ENCODE measurements at places on chromosomes 2 and 18. TPM values are rescaled to one million over a fixed set of nuclear protein-coding genes. Genes with fewer than 3 reads are reported as not detected.
A peak's percentile ranks its signal among the peaks of the same experiment; 100 is the strongest.

SPP2 gene
- polyA plus RNA-seq, result not detected

DNA sequence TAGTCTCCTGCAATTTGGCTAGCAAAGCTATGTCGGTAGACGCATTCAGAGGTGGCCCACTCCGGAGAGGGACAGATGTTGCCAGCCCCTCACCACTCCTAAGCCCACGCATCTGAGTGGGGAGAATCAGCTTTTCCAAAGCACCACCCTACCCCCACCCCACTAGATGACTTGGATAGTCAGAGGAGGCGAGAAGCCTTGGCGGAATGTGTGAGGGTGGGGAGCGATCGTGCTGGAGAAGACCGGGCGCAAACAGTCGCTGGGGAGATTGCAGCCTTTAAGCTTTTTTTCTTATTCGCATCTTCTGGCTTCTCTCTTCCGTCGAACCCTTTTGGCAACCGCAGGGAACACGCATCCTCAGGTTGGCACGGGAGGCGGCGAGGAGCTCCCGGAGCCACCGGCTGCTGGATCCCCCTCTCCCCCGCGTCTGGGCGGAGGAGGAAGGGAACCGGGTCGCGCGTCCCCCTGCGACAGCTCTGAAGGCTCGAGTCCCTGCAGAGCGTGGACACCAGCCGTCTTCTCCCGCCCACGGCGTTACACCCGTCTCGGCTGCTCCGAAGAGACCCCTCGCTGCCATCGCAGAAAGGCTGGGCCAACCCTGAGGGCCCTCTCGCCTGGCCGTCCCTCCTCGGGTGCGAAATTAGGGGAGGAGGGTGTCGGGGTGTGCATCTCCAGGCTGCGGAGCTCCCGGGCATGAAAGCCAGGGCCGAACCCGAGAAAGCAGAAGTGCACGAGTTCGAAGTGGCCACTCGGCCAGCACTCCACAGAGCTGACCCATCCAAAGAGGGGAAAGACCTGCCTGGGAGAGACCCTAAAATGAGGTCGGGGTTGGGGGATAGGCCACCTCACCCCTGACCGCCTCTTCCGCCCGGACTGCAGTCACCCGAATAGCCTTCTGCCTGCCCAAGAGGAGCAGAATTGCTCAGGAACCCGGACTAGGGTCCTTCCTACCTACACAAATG, 12.2 kb downstream of the EVX2 start:
- H3K27ac ChIP-seq, result no peak overlapping the region
- DNase-seq, result no peak
- no peak overlapping the region for H3K4me3 ChIP-seq
- no peaks in the 10 kb centered on the region for H3K36me3 ChIP-seq
- no peaks in the 10 kb centered on the region for H3K4me1 ChIP-seq
- H3K27me3 ChIP-seq, result peaks cover 74% of the 10 kb centered on the region

GRCh38 chr18:57353940-57354461, 1.6 kb downstream of the ST8SIA3 start:
- H3K27me3 ChIP-seq, result no peaks in the 10 kb centered on the region
- H3K4me3 ChIP-seq, result no peak overlapping the region
- no peaks in the 10 kb centered on the region for H3K4me1 ChIP-seq
- H3K27ac ChIP-seq, result no peak overlapping the region

DNA sequence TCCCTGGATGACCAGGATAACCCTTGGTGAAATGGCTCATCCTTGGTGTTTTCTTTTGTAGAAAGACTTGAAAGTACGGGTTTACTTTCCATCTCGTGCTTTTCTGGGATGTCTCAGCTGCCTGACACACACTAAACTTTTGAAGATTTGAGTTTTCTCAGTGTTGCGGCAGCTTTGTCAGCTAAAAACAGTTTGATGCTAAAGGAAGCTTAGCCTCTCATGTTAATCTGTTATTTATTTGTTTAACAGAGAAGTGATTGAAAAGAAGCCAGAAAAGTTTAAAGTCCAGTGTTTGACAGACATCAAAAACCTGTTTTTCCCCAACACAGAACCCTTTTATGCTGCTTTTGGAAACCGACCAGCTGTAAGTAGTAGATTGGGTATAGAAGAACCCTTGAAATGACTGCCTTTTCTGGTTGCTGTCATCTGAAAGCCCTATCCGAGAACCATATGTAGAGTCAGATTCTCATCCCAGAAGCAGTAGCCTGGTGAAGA, 72.8 kb downstream of the LPIN1 start:
- H3K36me3 ChIP-seq, result peaks cover 64% of the 10 kb centered on the region
- no peak for DNase-seq
- no peak overlapping the region for H3K27ac ChIP-seq
- H3K4me1 ChIP-seq, result no peaks in the 10 kb centered on the region

DNA sequence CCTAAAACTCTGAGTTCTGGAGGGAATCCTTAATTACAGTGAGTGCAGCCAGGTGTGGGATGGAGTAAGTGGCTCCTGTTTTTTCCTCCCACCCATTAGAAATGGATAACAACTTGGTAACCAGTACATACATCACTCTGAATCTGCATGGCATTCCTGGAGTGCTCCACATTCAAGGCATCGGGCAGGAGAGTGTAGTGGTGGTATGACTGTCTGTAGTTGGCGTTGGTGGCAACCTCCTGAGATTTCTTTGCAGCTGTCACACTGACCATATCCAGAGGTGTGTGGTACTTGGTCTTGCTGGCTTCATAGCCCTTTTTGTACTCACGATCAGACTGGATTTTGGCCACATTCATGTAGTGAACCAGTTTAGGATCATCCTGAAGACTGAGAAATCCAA, 68.3 kb downstream of the NEB start:
- H3K4me1 ChIP-seq, result peaks cover 7% of the 10 kb centered on the region
- no peaks in the 10 kb centered on the region for H3K27me3 ChIP-seq
- no peak for DNase-seq
- H3K4me3 ChIP-seq, result no peak overlapping the region
- H3K36me3 ChIP-seq, result no peaks in the 10 kb centered on the region

DNA sequence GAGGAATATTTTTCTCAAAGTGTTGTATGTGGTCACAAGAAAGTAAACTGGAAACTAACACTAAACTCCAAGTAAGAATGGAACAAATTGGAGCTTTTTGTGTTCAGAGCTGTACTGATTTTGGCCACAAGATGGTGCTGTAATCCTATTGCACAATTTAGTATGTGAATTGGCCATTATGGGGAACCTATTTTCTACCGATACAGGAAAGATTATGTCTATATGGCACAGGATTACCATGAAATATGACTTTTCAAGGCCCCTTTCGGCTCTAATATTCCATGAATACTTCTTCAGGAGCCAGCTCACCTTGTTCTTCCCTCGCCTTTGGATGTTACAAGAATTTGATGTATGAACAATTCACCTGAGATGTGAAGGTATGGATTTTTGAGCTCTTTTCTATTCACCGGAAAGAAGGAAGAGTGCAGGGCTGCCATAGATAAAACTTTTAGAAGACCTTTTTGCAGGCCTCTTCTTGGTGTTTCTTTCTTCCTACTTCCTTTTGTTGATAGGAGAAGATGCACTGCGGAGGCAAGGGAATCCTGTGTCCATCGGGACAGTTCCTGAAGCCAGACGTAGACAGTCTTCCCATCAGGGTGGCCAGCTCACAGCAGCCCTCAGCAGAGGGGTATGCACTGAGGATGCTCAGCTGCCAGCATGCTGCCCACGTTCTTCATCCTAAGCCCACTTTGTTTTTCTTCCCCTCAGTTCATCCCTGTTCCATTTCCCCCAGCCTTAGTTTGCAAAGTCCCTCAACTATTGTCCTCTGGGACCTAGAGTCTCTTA, 13.3 kb downstream of the MRPL44 start:
- peaks cover 9% of the 10 kb centered on the region for H3K36me3 ChIP-seq
- H3K4me1 ChIP-seq, result no peaks in the 10 kb centered on the region
- no peaks in the 10 kb centered on the region for H3K27me3 ChIP-seq
- no peak overlapping the region for H3K4me3 ChIP-seq
- no peak overlapping the region for H3K27ac ChIP-seq

DNA sequence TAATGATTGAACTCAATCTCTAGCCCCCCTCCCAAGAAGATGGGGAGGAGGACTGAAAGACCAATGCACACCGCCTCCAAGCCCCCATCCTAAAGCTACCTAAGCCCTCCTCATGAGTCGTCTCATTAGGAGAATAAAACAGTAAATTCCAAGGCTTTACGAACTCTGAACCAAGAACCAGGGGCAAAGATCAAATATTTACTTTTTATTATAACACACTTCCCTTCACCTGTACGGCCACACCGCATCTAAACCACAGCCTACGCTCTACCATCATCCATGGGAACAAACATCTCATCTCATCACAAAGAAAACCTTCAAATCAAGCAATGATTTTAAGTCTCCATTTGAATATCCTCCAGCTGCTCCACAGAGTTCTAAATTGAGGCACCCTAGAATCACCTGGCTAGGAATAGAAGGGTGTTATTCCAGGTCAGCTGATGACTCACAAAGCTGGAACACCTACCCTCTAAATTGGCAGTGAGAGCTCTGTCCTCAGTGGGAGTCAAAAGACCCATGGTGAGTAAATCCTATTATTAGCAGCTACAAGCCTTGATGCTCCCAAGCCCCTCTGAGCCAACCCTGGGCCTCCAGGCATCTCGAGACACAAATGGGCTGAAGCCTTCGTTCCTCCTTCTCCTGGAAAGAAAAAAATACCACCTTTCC, 45.6 kb upstream of the BZW1 start:
- no peak for DNase-seq
- H3K36me3 ChIP-seq, result no peaks in the 10 kb centered on the region
- no peaks in the 10 kb centered on the region for H3K27me3 ChIP-seq

- H3K36me3 ChIP-seq, result no peaks in the 10 kb centered on the region
- DNase-seq, result peak; percentile 79
- no peaks in the 10 kb centered on the region for H3K27me3 ChIP-seq
Observed at GRCh38 chr18:23828426-23828825, 139.2 kb downstream of the LAMA3 start.

DNA sequence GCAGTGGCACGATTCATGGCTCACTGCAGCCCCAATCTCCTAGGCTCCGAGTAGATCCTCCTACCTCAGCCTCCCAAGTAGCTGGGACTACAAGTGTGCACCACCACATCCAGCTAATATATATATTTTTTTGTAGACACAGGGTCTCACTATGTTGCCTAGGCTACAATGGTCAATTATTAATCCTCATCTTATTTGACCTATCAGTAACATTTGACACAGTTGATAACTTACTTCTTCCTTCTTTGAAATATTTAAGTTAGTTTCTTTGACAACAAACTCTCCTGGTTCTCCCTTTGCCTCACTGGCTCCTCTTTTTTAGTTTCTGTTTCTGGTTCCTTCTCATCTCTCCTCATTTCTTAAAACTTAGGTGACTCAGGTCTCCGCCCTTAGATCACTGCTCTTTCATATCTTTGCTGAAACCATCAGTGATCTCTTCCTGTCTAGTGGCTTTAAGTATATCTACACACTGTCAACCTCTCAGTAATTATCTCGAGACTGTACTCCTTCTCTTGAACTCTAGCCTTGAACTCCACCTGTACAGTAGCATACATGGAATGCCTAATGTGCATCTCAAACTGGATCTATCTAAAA, 11.5 kb downstream of the PGAP1 start:
- peaks cover 16% of the 10 kb centered on the region for H3K4me1 ChIP-seq
- no peak overlapping the region for H3K27ac ChIP-seq
- no peak for DNase-seq
- no peaks in the 10 kb centered on the region for H3K27me3 ChIP-seq
- no peaks in the 10 kb centered on the region for H3K36me3 ChIP-seq

DNA sequence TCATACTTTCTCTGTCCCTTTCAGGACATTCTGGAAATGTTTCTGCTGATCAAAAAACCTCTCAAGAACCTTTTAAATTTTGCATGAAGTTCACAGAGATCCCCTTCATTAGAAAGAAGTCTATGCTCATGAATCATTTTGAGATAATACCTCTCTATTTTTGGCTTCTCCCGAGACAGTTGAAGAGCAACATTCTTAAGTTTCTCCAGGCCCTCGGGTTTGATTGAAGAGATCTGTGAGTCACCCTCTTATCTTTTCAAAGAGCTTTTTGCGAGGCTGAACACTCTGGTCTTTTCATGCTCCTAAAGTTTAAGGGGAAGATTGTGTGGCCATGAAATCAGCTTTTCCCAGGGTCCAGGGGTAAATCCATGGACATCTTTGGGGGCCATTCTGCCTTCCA, 354.2 kb downstream of the FBXO15 start:
- H3K36me3 ChIP-seq, result no peaks in the 10 kb centered on the region
- no peak overlapping the region for H3K4me3 ChIP-seq
- H3K27ac ChIP-seq, result no peak overlapping the region
- H3K27me3 ChIP-seq, result no peaks in the 10 kb centered on the region
- DNase-seq, result no peak
- no peaks in the 10 kb centered on the region for H3K4me1 ChIP-seq
